ENCODE measurements at places on chromosomes 11 and 22.

DNA sequence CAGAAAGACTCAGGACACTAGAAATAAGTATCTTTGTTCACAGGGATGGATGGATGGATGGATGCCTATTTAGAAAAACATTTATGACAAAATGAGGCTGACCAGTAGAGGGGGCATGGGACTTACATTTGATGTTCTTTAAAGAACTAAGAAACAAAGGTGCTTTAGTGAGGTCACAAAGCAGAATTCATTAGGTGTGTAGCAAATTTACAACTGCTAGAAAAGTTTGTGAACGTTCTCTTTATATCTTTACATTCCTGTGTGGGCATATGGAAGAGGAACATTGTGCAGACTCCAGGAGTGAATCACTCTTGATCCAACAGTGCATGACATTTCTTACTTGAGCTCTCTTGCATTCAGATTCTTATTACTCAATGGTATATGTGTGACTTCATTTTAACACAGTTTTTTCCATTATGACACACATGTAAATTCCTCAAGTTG lies 15.8 kb upstream of the SIK2 start:
- no peak for DNase-seq

DNA sequence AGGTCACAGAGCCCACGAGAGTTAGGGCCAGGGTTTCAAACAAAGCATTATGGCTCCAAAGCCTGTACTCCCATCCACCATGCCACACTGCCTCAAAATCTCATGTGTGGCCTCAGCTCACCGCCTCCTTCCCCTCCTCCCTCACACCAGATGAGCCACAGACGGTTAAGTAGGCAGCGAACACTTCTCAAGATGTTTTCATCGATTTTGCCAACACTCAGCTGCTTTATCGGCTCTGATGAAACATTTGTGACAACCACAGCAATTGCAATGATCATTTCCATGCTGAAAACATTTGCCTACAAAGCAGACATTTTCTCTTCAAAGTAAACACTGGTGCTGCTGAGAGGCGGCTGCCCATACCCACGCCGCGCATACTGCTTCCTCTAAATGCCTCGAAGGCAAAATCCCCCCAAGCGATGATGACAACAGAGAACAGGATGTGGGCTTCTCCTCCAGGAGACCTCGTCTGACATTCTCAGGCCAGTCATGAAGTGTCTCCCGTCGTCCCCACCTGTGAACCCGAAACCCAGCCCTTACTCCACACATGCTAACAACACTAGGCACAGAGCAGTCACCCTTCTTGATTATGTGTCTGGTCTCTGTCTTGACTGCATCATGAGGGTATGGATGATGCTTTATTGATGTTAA lies 599.2 kb downstream of the SOX6 start:
- no peak for DNase-seq

DNA sequence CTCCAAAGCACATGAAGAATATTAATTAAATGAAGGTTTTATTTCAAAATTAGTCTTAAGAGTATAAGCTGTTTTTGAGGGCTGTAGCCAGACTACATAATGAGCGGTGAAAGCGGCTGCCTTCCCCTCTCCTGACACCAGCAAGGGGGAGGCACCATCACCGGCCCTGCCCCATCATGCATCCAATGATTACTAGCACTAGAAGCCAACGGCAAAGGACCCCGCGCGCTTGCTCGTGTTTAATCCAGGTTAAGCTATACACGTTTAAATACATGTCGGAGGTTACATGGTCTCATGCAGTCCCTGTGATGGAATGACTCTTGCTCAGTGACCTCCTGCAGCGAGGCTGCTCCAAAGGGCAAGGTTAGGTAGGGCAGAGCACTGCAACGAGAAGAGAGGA lies 50.3 kb downstream of the FEZ1 start:
- DNase-seq, result no peak

DNA sequence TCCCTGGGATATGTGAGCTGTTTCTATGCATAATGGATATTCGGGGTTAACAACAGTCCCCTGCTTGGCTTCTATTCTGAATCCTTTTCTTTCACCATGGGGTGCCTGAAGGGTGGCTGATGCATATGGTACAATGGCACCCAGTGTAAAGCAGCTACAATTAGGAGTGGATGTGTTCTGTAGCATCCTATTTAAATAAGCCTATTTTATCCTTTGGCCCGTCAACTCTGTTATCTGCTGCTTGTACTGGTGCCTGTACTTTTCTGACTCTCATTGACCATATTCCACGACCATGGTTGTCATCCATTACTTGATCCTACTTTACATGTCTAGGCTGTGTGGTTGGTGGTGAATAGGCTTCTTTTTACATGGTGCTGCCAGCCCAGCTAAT lies 1.3 kb downstream of the TUG1 start:
- DNase-seq, result no peak

- DNase-seq, result no peak
These were observed 2.3 kb upstream of the OSBPL5 start for GRCh38 chr11:3167143-3168119.

DNA sequence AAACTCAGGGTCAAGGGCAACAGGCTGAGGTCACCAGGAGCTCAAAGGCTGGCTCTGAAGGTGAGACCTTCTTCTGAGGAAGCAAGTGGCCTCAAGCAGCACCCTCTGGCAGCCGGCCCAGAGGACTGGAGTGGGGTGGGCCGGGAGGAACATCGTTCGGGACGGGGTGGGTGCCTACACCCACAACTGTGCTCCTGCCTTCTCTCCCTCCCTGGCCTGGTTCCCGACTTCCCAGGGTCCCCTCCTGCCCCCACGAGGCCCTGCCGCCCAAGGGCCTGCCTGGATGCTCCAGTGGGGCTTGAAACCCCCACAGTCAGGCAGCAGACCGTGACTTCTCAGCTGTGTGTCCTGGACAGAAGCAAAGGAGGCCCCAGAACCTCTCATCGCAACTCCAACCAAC lies 195.7 kb downstream of the IGLL1 start:
- no peak for DNase-seq

DNA sequence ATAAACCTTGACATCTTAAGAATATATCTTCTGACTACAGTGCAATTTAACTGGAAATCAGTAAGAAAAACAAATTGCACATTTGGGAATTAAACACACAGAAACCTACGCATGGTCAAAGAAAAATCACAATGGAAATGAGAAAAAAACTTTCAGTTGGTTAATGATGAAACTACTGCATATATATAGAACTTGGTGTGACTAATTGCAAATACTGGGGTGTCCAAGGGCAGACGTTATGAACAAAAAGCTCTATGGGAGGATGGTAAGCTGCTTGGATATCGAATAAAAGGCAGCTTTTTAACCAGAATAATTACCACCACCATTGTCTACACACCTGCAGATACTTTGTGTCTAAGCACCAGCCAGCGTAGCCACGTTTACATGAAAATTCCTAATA lies 791 bp downstream of the GDPD4 start:
- DNase-seq, result no peak

GRCh38 chr11:65452806-65453490 lies 30.4 kb downstream of the NEAT1 start:
- DNase-seq, result no peak

DNA sequence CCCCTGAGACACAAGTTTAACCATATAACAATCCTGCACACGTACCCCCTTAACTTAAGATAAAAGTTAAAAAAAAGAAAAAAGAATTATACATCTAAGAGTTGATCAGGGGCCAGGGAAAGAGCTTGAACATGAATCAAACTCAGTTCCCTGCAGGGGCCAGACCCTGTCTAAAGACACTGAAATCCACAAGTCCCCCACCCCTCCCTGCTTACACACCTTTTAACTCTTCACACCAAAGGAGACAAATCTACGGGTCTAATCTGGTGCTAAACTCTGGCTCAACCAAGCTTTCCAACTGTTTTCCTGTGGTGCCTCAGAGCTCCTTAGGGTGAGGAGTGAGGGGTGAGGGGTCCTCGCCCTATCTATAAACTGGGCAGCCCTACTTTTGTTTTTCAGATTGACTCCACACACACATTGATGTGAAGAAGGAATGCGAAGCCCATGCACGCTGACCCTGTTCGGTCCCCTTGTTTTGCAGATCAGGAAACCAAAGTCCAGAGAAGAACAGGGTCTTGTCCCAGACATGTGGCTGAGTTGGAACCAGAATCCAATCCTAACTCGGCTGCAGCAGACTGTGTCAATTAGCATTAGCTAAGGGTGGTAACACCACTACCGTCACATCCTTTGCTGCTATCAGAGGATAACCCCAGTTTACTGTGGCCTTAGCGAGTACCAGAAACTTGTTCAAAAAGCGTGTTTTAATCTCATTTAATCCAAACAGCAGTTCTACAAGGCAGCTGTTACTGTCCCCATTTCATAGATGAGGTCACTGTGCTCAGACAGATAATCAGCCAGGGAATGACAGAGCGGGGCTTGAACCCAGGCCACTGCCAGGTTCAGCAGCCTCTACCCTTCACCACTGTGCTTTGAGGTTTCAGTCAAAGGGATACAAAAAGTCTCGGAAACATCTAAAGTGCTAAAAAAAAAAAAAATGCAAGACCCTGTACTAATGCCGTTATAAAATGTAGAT lies 145.2 kb upstream of the SYT13 start:
- no peak for DNase-seq

Measured in cerebellar nuclear complex (tissue), 1 donor.